ENCODE measurements at places on chromosomes 12 and 14.

- DNase-seq = peak; percentile 84
These were observed 180.7 kb downstream of the PHLDA1 start for GRCh38 chr12:75850721-75851462.

DNA sequence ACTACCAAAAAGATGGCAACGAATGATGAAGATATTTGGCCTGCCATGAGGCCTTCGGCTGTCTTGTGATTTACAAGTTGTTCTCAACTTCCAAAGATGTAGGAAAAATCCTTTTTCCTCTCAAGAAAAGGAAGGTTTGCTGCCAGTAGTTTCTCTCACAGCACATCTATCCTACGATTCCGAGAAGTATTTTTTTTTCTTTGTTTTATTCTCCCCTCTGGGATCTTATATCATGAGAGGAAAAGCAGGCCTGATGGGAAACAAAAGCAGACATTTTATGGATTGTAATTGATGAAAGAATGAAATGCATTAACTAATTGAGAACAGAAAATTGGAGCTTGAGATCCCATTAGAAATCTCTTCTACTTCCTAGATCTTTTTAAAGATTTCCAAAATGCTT lies 1197.9 kb upstream of the SEL1L start:
- DNase-seq = no peak

GRCh38 chr12:89977405-89978085 lies 268.9 kb upstream of the ATP2B1 start:
- DNase-seq = no peak

GRCh38 chr12:98154850-98155249 lies 360.5 kb upstream of the TMPO start:
- peak; percentile 82 for DNase-seq

- DNase-seq = no peak
These were observed 91.7 kb upstream of the FUT8 start for GRCh38 chr14:65320661-65321308.

DNA sequence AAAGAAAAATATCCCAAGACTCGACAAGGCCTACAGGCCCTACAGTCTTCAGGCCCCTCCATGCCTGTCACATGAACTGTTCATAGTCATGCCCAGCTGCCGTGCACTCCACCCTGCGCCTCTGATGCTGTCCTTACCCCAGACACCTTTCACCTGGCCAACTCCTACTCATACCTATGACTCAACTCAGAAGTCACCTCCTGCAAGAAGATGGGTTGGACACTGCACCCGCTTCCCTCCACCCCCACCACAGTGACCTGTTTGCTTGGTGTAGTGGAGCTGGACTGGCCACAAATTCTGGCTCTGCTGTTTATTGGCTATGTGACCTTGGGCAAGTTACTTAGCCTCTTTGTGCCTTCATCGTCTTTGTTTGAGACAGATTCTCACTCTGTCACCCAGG lies 56.2 kb downstream of the PHETA1 start:
- DNase-seq = no peak

GRCh38 chr14:51538973-51539372 lies 112.7 kb upstream of the FRMD6 start:
- DNase-seq = no peak

DNA sequence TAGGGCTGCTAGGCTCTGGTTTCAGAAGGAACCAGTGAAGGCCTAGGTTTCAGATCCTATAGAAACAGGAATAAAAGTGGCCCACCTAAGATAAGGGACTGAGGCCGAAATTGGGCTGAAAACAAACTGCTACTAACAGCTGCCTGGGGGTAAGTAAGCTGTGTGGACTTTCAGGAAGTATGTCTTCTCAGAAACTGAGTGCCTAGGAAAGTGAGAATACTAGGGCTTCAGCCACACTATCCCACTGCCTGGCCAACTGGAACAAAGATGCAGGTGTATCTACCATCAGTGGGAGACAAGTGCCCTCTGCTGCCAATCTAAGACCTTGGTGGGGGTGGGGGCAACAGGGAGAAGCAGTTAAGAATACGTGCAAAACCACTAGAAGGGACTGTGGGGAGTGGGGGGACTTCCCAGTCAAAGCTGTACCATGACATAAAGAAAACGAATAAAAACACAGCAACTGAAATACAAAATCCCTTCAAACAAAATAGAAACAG lies 82.5 kb downstream of the MED13L start:
- DNase-seq = no peak

- DNase-seq = no peak
These were observed 154.1 kb downstream of the ZNF664 start for GRCh38 chr12:124126950-124127655.

- no peak for DNase-seq
These were observed 119.6 kb downstream of the SYNE2 start for GRCh38 chr14:63972323-63972932.

DNA sequence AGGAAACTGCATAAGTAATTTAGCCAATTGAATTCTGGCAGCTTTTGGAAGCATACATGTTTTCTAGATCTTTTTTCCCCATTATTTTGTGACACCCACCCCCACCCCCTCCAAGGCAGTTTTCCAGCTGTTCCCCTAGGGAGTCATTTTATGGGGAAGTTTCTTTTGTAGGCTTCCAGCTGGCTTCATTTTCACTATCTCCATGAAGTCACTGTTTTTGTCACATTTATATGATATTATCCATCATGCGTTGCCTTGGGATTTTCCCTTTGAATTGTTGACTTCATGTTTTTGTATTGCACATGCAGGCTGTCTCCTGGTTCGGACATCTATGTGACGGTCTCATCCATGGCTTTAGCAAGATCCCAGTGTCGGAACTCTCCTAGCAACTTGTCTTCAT lies 233.6 kb upstream of the RGS6 start:
- DNase-seq = no peak

- DNase-seq = no peak
These were observed 18.2 kb downstream of the SDSL start for GRCh38 chr12:113440336-113440735.

DNA sequence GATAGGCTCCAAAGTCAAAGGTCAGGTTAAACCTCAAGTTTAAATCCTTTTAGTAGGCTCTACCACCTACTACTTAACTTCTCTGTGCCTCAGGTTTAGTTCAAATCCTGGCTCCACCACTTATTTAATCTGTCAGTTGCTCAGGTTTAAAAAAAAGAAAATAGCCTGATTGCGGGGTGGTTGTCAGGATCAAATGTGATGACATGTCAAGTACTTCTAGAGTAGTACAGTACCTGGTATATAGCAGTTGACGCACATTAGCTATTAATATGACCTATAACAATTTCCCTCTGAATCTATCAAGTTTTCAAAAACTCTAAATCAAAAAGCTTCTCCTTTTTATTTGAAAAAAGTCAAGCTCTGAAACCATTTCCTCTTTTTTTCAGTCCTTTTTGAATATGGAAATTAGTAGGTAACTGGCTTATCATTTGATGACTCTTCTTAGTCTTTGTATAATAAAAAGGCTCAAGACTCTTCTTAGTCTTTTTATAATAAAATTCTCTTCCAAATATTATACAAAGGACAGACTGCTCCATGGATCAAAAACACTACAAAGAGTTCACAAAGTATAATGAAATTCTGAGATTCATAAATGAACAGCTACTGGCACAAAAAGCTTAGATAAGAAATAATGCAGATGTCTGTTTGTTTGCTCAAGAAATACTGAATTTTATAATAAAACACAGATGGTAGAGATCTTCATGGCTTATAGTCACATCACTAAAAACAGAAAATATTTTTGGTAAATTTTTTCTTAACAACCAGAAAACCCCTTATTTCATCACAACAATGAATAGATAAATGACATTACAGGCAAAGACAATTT lies 5.0 kb downstream of the OSBPL8 start:
- DNase-seq = no peak

- no peak for DNase-seq
These were observed 13.3 kb downstream of the STX2 start for GRCh38 chr12:130825771-130826150.

DNA sequence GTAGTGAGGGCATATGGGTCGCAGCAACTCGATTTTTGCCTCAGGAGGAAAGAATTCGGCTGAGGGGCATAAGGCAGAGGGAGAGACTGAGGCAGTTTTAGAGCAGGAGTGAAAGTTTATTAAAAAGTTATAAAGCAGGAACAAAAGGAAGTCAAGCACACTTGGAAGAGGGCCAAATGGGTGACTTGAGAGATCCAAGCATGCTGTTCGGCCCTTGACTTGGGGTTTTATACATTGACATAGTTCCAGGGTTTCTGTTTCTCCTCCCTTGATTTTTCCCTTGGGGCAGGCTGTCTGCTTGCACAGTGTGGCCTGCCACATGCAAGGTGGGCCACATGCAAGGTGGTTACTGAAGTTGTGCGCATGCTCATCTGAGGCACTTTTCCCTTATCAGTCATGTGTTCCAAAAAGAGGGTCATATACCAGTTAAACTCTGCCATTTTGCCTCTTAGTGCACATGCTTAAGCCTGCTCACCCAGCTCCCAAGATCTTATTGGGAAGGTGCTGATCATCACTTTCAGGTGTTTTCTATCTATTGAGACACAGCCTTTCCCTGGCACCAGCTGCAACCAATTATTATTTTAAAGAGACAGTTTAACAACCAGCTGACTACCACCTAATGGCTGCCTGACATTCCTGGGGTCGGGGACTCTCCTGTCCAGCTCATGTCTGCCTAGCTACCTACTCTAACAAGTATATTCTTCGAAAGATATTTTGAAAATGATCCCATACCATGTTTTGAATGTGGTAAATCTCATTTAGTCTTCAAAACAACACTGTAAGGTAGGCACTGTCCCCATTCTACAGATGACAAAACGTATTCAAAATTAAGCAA lies 19.9 kb downstream of the PTGER2 start:
- DNase-seq = no peak

DNA sequence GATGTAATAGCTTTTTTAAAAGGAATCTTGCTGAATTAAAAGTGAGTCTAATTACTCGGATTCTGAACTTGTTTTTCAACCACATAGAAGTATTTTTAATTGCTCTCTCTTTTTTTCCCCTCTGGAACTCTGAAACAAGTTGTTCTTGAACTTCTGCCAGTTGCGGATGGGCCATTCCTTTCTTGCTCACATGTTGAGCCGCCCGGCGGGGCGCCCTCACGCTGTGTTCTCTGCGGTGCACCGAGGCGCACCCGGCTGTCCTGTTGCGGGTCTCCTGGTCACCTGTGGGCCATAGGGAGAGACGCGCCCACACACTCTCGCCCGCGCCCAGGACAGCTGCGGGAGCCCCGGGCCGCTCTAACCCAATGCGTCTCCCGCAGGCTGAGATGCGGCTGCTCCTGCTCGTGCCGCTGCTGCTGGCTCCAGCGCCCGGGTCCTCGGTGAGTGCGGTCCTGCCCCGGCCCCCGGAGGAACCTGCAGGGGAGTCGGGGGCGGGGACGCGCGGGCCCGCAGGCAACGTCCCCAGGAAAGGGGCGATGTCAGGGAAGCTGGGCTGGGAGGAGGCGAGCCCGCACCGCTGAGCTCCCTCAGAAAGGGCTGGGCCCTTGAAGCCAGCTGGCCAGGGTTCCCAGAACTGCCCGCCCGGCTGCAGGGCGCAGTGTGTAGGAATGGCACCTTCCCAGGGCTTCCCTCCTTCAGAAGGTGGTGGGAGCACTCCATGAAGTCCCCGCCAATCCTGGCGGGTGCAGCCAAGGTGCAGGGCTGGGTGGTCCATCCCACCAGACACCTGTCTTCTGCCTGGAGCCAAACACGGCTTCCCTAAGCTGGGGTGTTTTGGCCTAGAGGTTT lies 2.3 kb downstream of the PAPLN start:
- DNase-seq = no peak
